Hematopoietic multipotent progenitor cell treated with erythropoietin and hydrocortisone succinate and interleukin-3 and kit ligand, for 15 days (in vitro differentiated cells): ENCODE measurements at places on chromosomes 13 and 19.

DNA sequence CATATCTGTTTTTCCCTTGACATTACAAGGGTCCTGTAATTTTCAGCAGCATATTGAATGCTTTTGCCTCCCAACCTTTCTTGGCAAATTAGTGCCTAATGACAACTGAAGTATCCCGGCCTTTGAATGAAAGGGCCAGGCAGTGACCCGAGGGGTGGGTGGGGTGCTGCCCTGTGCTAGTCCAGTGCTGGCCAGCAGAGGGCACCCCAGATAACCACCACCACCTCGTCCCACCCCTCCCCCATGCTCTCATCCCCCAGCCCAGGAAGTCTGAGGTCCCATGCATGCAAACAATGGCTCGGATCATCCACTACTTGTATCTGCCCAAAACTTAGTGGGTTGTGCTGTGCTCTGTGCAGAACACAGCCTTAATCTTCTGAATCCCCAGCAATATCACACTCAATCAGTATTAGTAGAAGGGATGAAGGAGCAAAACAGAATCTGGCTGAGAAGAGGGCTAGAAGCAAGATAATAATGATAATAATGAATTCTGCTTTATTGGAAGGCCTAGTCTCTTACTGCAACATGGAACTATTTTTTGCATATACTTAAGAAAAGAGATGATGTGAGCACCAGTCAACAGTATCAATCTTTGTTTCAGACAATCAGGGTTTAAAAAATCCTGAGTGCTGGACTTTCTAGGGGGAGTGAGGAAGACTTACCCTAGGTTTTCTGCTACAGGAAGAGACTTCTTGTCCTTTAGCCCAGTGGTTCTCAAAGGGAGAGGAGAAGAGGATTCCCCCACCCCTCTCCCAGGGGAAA, 3.8 kb downstream of the ATP12A start:
- DNase-seq: peak; percentile 30

- peak; percentile 54 for DNase-seq
These were observed 885 bp downstream of the TGFB1 start for GRCh38 chr19:41352609-41353465.

DNA sequence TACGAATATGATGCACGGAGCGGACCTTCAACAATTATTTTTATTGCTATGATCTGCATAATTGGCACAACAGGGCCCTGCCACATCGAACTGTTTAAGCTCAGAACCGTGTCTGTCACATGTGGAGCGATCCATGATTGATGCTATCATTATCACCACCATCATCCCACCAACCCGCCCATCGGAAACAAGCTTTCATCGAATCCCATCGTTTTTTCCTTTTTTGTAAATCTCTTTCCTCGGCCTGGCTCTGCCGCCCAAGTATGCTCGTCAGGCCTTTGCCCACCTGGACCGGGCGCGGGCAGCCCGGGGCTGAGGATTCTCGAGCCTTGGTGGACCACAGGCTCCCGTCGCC, 533 bp upstream of the DCAF15 start:
- DNase-seq: no peak

DNA sequence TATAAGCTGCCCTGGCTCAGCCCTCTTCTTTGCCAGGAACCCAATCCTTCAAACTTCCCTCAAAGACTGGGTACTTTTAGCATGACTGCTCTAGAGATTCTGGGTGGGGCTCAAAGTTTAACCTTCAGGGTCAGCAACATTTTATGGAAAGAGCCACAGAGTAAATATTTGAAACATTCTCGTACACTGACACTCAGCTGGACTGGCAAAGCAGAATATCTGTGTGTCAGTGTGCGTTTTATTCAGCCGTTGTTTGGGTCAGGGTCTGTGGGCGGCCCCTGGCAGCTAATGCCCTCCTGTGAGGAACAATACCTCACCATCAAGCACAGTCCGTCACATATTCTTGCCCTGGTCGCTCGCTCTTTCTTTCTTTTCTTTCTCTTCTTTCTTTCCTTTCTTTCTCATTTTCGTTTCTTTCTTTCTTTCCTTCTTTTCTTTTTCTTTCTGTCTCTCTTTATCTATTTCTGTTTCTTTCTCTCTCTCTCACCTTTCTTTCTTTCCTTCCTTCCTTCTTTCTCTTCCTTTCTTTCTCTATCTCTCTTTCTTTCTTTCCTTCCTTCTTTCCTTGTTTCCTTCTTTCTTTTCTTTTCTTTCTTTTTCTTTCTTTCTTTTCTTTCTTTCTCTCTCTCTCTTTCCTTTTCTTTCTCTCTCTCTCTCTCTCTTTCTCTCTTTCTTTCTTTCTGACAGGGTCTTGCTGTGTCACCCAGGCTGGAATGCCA, 10.7 kb downstream of the DPRX start:
- DNase-seq: no peak

GRCh38 chr13:98959291-98959690, 18.6 kb downstream of the DOCK9 start:
- DNase-seq: no peak

DNA sequence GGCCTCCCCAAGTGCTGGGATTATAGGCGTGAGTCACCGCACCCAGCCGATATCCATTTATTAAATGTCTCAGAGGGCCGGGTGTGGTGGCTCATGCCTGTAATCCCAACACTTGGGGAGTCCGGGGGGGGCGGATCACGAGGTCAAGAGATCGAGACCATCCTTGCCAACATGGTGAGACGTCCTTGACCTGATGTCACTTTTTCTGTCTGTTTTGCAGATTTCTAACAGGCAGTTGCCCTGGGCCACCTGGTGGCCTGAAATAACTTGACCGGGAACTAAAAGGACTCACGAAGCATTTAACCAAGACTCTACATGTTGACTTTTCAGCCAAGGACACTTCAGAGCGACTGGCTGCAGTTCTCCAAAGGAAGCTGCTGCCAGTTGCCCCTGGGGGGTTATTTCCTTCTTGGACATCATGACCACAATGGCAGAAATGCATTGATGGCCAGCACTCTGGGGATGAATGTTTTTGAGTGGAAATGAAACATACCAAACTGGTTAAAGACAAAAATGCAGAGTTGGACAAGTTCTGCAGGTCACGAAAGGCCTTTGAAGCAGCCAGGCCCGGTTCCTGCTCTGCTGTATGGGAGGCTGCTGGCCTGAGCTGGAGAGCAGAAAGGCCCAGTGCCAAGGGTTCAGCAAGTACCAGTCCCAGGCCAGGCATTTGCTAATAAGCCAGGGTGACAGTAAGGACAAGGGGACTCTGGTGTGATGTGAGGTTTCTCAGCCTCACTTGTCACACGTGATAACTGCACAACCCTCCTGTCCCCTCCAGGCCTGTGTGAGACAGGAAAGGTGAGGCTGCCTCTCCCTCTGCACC, 8.3 kb downstream of the ZNF837 start:
- no peak for DNase-seq

DNA sequence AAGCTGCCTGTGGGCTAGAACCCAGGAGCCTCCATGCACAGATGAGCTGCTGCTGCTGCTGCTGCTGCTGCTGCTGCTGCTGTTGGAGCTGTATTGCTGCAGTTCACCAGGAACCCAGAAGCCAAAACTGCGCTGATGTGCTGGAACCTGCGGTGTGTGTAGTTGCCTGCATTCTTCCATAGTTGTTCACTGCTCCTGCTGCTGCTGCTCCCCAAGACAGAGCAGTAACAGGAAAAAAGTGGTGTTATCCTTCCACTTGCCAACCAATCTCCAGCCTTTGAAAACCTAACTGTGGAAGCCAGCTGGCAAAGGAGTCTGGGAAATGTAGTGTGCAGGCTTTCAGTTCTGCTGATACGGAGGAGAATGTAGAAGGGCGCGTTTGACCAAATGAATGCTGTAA, 37.9 kb downstream of the ARHGAP35 start:
- no peak for DNase-seq

- DNase-seq: no peak
These were observed 253.3 kb downstream of the LMO7 start for GRCh38 chr13:75889427-75889826.

GRCh38 chr19:2765376-2765775, 17.7 kb downstream of the SGTA start:
- DNase-seq: no peak

- no peak for DNase-seq
These were observed 598.6 kb upstream of the PCDH20 start for GRCh38 chr13:62014299-62014698.

DNA sequence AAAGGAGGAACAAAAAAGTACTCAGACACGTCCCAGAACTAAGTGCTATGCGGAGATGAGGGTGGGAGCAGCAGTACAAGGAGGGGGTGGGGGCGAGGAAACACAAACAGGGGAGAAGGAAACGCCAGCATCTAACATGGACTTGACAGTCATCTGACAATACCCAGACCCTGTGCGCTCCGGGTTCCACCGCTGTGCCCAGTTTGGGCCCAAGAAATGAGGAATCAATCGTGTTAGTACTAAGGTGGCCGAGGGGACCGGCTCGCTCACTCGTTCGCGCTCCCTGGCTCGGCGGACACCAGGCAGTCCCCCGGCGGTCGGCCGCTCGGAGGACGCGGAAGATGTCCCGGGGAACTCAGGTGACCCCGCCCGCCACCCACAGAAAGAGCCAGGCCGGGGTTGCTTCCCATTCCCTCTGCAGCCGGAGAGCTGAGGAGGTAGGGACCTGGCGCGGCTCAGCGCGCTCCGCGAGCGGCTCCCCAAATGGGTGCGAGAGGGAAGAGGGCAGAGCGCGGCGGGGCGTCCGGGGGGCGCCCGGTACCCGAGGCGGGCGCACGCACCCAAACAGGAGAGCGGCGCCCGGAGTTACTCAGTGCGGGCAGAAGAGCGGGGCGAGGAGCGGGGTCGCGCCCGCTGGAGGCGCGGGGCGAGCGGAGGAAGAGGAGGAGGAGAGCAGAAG, 616 bp downstream of the TSHZ3 start:
- no peak for DNase-seq

DNA sequence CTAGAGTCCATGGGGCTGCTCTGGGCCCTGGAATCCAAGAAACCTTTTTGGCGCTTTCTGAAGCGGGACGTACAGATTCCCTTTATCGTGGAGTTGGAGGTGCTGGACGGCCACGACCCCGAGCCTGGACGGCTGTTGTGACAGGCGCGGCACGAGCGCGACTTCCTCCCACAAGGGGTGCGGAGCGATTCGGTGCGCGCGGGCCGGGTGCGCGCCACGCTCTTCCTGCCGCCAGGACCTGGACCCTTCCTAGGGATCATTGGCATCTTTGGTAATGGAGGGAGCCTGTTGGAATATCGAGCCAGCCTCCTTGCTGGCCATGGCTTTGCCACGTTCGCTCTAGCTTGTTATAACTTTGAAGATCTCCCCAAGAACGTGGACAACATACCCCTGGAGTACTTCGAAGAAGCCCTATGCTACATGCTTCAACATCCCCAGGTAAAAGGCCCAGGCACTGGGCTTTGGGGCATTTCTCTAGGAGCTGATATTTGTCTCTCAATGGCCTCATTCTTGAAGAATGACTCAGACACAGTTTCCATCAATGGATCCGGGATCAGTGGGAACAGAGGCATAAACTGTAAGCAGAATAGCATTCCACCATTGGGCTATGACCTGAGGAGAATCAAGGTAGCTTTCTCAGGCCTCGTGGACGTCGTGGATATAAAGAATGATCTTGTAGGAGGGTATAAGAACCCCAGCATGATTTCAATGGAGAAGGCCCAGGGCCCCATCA, 3.5 kb upstream of the ZFP82 start:
- DNase-seq: no peak
